ENCODE measurements at places on chromosomes 5 and 9. TPM values are rescaled to one million over a fixed set of nuclear protein-coding genes. Genes with fewer than 3 reads are reported as not detected.
A peak's percentile ranks its signal among the peaks of the same experiment; 100 is the strongest.

Gene PCDHGA5
- total RNA-seq = 0.21 TPM

Gene GADD45G
- total RNA-seq = not detected

Gene TLX3
- total RNA-seq = not detected

Gene DMRT1
- total RNA-seq = not detected

Gene PLPP7
- total RNA-seq = 0.56 TPM

- no peak for DNase-seq
Measured at GRCh38 chr5:1524799-1525623, 1.3 kb upstream of the LPCAT1 start.

GRCh38 chr5:141617682-141618029 is 1.1 kb downstream of the DIAPH1 start:
- DNase-seq = peak; percentile 17

DNA sequence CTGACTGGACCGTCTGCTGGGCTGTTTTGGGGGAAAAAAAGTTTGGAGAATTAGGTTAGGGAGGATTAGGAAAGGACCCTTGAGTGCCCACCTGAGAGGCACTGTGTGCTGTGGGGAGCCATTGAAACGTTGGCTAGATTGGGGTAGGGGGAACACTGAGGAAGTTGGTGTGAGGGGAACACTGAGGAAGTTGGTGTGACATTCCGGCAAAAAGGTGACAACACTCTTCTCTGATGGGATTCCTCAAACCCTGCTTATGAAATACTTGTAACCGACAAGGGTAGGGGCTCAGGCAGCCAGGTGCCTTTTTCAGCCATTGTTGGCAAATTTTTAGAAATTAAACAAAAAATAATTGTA is 1.0 kb downstream of the CYSTM1 start:
- no peak for DNase-seq

GRCh38 chr9:114099669-114100270 is 678 bp upstream of the KIF12 start:
- no peak for DNase-seq

GRCh38 chr9:89025553-89025952 is 34.3 kb downstream of the S1PR3 start:
- no peak for DNase-seq
